ENCODE measurements at places on chromosomes 1 and 21.

DNA sequence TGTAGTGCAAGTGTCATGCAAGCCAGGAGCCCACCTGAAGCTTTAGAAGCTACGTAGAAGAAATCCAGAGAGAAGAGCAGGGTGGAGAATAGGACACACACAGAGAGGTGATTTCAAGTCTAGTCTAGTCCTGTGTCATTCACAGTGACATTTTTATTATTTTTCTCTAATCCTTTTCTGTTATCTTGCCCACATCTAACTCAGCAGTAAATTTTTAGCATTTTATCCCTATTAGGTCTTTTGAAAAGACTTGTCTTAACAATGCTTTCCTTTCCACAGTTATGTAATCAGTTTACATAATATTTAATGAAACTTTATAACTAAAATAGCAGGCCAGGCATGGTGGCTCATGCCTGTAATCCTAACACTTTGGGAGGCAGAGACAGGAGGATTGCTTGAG is 198.6 kb downstream of the ADGRL2 start:
- DNase-seq, result no peak

- DNase-seq, result no peak
These were observed 40.2 kb upstream of the SLC35D1 start for GRCh38 chr1:67094191-67094590.

DNA sequence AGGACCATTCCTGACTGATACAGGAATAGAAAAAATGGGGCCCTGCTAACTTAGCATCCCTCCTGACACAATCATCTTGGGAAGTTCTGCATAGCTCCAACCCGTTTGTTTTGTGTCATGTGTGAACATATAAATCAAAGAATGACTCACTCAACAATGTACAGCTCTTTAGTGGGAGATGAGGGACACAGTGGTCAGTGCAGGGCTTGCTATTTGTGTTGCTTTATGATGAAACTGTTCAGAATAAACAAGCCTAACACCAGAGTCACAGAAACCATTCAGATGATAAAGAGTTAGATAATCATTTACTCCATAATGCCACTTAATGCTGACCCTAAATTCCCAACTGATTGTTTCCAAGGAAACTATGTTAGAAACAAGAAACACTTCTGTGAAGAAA is 154.2 kb upstream of the ZNHIT6 start:
- DNase-seq, result no peak

DNA sequence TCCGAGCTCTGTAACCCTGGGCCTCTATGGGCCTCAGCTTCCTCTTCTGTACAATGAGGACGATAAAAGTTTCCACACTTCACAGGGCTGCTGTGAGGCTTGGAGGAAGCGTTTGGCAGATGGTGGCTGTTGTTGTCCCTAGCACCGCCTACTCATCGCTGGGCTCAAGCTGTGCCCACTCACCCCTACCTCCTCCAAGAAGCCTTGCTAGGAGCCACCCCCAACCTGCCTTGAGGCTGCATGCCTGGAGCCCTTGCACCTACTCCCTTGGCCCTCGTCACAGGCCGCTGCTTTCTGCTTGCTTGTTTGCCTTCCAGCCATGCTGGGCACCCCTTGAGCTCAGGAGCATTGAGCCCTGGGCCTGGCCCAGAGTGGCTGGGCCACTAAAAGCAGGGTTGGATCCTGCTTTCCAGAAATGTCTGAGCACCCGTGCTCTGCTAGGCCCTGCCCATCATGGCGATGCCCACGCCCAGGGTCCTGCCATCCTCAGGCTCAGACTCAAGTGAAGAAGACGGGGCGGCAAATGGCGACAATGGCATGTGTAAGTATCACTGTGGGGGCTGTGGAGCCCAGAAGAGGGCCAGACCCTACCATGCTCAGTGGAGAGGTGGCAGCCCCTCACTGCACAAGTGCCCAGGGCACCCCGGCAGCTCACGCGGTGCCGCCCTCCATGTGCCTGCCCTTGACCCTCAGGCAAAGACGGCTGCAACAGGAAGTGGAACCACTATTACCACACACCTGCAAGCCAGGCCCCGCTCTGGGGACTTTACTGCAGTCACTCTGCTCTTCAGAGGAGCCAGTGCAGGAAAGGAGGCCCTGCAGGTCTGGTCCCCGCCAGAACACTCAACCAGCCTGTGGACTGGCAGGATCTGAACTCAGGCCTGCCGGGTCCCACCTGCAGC is 9.5 kb downstream of the SH3BGRL3 start:
- peak; percentile 67 for DNase-seq

- no peak for DNase-seq
These were observed 26.7 kb downstream of the BTG3 start for GRCh38 chr21:17585875-17586450.

DNA sequence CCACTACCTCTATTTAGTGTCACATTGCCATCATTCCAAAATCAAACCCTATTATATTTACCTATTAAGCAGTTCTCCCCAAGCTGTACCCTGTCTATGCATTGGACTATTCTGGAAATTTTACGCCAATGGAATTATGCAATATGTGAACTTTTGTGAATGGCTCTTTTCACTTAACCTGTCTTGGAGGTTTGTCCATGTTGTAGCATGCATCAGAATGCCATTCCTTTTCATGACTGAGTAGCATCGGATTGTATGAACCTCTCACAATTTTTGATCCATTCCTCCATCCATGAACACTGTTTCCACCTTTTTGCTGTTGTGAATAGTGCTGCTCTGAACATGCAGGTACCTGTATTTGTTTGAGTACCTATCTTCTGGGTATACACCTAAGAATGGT is 33.7 kb downstream of the FAM163A start:
- DNase-seq, result no peak

GRCh38 chr1:70978623-70979022 is 69.0 kb downstream of the PTGER3 start:
- DNase-seq, result no peak

DNA sequence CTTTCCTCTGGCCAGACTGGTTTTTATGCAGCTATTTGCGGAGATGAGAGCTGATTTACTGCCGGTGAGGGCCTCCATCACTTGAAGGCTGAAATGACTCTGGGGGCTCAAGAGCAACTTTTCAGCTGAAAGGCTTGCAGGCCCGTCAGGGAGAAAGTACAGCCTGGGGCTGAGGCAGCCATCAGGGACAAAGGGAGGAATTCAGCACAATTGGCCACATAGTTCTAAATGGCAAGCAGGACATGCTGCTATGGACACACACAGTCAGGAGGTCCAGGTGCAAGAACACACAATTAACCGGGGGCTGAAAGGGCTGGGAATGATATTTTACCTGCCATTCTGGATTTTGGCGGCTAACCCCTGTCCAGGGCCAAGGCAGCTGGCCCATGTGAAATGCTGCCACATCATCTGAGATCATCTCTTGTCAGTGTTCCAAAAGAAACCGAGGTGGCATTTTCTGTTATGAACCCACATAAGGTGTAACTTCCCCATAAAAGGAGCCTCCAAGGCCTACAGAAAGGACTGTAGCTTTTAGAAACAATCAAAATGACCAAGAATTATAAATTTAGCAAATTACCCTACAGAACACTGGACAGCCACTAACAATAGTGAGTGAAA is 58.2 kb downstream of the LMX1A start:
- no peak for DNase-seq

GRCh38 chr1:205597691-205598314 is 34.0 kb downstream of the ELK4 start:
- no peak for DNase-seq

- no peak for DNase-seq
These were observed 247.3 kb downstream of the SIPA1L2 start for GRCh38 chr1:232382671-232383070.

DNA sequence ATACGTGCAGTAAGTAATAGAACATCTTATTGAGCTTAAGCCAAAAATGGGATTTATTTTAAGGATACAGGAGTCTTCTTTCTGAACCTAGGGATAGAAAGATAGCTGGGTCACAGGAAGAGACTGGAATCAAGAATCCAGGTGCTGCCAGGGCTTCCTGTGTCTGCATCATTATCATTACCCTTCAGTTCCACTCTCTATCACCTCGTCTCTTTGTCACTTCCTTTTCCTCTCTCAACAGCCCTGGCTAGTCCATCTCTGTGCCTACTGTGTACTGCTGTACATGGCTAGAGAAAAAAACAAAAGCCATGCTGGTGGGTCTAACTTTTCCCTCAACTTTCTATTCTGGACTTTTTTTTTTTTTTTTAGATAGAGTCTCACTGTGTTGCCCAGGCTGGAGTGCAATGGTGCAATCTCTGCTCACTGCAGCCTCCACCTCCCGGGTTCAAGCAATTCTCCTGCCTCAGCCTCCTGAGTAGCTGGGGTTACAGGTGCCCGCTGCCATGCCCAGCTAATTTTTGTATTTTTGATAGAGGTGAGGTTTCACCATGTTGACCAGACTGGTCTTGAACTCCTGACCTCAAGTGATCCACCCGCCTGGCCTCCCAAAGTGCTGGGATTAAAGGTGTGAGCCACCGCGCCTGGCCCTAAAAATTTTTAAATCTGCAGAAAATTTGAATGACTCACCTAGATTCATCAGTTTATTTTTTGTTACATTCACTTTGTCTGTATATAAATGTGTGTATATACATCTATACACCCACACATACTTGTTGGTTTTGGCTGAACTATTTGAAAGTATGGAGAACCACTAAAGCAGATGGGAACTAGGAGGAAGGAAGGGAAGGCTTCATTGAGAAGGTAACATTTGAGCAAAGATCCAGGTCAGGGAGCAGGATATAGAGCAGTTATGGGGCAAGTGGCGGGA is 31.9 kb downstream of the UBE4B start:
- DNase-seq, result no peak
